Activated CD4-positive, alpha-beta T cell treated with anti-CD3 and anti-CD28 coated beads for 48 hours (primary cell): ENCODE measurements at places on chromosomes 7 and 10.
A peak's percentile ranks its signal among the peaks of the same experiment; 100 is the strongest.

GRCh38 chr10:101113890-101114403 is 17.2 kb upstream of the TLX1 start:
- no peak for DNase-seq

- no peak for DNase-seq
Observed at GRCh38 chr10:118581340-118581739, 14.1 kb downstream of the PRLHR start.

- DNase-seq = peak; percentile 67
Observed at GRCh38 chr10:22682237-22683139, 31.9 kb downstream of the PIP4K2A start.

- DNase-seq = no peak
Observed at GRCh38 chr10:123044391-123044790, 35.6 kb downstream of the ACADSB start.

- no peak for DNase-seq
Observed at GRCh38 chr10:123421461-123421860, 244.7 kb upstream of the GPR26 start.

DNA sequence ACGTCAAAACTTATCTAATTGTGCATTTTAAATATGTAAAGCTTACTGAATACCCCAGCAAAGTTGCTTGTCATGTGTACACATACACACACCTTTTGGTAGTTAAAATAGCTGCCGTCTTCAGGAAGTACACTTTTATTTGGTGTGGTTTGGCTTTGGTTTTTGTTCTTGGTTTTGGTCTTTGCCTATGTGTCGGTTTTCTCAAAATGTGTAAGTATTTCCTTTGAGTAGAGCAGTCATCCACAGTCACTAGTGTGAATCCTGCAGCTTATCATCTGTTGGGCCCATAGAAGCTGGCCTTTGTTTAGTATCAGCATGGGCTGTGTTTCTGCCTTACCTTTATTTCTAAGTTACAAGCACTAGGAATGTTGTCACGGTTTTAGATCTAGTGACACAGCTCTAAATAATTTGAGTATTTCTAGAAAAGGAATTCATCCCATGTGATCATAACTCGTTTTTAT is 35.3 kb downstream of the NET1 start:
- DNase-seq = peak; percentile 25

GRCh38 chr7:13933536-13933935 is 55.9 kb downstream of the ETV1 start:
- no peak for DNase-seq

DNA sequence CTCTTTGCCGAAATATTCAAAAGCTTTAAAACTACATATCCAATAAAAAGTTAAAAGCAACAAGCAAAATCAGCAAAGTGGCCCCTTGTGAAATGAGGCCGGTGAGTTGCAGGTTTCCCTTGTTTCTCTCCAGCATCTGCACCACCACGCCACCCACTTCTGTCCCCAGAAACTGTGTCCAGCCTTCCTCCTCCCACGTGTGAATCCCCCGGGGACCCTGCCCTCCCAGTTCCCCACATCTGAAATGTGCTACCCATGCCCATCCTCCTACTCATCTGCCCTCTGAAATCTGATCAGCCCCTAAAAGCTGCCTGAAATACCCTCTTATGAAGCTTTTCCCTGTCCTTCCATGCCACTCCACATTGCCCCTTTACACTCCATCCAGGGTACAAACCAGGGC is 3.8 kb downstream of the ALOX5 start:
- no peak for DNase-seq

GRCh38 chr7:81618396-81619014 is 151.3 kb downstream of the HGF start:
- no peak for DNase-seq
